Inflammatory macrophage (primary cell): ENCODE measurements at places on chromosomes 16 and 17.

DNA sequence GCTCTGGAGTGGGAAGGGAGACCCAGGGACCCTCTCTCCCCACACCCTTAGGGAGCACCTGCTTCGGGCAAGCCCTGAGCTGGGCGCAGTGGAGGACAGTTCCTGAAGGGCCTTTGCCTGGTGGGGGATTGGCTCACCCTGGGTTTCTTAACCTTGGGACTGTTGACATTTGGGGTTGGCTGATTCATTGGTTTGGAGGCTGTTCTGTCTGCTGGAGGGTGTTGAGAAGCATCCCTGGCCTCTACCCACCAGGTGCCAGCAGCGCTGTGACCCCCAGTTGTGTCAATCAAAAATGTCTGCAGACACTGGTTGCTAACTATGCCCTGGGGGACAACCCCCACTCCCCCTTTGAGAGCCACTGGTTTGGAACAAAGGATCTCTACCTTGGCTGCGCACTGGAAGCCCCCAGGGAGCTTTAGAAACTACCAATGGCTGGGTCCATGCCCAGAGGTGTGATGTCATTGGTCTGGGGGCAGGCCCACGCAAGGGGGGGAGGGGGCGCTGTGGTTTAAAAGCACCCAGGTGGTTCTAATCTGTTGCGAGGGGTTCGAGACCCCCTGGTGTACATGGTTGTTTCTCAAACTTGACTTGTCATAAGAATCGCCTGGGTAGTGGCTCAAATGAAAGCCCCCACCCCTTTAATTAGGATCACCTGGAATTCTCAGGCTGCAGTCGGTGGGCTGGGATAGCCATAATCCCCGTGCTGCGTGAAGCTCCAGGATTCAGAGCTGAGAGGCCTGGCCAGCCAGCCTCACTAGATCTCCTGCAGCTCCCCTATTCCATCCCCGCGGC, 151.9 kb upstream of the GSE1 start:
- peak; percentile 41 for DNase-seq

GRCh38 chr16:85588562-85589503, 24.3 kb upstream of the GSE1 start:
- no peak for DNase-seq

GRCh38 chr16:61595605-61596004, 440.6 kb downstream of the CDH8 start:
- no peak for DNase-seq

- DNase-seq = no peak
Observed at GRCh38 chr16:11528053-11528452, 58.7 kb downstream of the LITAF start.

GRCh38 chr16:56295739-56296527, 104.6 kb downstream of the GNAO1 start:
- no peak for DNase-seq

DNA sequence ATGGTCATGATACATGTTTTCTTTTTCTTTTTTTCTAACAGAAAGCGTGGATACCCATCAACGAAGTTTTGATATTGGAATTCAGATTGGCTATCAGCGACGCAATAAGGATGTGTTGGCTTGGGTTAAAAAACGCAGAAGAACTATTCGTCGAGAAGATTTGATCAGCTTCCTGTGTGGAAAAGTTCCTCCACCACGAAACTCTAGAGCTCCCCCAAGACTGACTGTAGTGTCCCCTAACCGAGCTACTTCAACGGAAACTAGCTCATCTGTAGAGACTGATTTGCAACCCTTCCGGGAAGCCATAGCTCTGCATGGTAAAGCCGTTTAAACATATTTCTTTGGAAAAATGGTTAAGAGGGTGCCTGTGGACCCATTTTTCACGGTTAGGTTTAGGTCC, 11.5 kb downstream of the HAPSTR1 start:
- no peak for DNase-seq
